ENCODE measurements at places on chromosomes 4 and X.

- peak; percentile 27 for DNase-seq
These were observed 904.2 kb downstream of the STPG2 start for GRCh38 chr4:97238956-97239666.

DNA sequence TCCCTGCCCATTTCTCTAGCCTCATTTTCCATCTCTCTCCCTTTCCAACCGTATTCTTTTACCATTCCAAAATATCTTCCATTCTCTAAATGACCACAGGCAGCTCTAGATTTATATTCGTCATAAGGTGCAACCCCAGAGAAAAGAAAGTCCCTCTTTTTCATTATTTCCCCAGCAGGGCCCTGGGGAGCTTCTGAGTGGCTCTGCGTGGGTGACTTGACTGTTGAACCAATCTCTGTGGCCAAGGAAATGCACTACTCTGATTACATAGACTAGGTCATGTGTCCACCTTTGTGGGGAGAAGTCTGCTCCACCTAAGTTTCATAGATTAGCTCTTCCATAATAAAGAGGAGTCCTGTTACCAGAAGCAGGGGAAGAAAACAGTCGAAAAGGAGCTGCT, 51.4 kb downstream of the ATOH1 start:
- no peak for DNase-seq

GRCh38 chr4:73631565-73632226, 11.5 kb upstream of the RASSF6 start:
- DNase-seq, result no peak

GRCh38 chr4:33316033-33316432, 2595.9 kb downstream of the PCDH7 start:
- DNase-seq, result no peak

DNA sequence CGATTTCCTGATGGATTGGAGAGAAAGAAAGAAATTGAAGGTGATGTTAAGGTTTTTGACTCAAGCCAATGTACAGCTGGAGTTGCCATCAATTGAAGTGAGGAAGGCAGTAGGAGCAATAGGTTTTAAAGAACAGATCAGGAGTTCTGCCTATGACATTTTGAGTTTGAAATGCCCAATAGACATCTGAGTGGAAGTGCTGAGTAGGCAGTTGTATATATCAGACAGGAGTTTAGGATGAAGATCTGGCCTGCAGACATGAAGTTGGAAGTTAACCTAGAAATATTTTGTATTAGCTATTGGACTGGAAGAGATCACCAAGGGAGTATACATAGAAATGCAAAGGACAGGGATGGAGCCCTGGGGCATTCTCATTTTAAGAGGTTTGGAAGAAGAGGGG, 12.9 kb upstream of the TMSB15B start:
- no peak for DNase-seq

DNA sequence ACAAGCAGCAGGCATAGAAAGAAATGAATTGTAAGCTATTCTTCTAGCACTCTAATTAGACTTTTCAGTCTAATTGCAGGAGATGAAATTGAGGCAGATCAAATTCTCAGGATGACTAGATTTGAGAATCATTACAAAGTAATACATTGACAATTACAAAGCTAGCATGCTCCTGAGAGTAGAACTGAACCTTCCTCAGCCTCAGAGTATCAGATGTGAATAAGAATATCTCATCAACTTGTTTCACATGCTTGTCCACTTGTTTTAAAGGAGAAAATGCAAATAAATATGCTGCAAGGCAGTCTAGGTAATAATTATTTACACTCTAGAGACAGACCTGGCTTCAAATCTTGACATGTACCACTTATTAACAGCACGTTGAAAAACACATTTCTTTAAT, 491.0 kb upstream of the MAGEB2 start:
- DNase-seq, result no peak

- no peak for DNase-seq
These were observed 136.6 kb downstream of the STAG2 start for GRCh38 chrX:124098089-124098488.

DNA sequence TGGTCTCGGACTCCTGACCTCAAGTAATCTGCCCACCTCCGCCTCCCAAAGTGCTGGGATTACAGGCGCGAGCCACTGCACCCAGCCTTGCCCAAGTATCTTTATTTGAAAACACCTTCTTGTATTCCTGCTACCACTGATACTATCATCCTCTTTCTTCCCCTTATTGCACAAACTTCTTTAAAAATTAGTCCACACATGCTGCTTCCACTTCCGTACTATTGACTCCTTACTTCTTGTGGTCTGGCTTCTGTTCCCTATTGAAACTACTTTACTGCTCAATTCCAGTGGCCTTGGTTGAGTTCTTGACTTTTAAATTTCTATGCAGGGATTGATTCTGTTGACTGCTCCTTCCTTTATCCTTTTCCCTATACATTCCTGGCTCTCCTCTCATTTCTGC, 38.8 kb downstream of the MTM1 start:
- DNase-seq, result no peak

GRCh38 chrX:16797841-16798240, 11.6 kb downstream of the TXLNG start:
- DNase-seq, result no peak

- DNase-seq, result no peak
These were observed 90.5 kb downstream of the MAPK10 start for GRCh38 chr4:86269354-86269753.

DNA sequence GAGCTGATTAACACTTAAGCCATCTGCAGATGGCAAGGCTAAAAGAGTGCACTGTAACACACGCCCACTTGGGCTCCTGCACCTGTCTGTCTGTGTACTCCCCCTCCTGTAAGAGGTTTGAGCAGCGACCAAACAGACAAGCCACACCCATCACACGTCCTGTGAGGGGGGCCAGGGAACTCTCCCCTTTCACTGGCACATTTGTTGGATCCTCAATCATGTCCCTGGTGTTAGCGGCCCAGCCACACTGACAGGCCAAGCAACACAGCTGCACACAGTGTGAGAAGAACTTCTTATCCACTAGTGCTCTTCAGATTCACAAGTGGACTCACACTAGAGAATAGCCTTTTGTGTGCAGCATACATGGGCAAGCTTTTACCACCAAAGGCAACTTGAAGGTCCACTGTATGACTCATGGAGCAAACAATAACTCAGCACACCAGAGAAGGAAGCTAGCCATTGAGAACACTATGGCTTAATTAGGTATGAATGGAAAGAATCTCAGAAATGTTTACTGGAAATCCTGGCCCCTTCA, 29.1 kb upstream of the UTP14A start:
- no peak for DNase-seq

GRCh38 chr4:71369536-71369935, 30.7 kb downstream of the SLC4A4 start:
- DNase-seq, result no peak

DNA sequence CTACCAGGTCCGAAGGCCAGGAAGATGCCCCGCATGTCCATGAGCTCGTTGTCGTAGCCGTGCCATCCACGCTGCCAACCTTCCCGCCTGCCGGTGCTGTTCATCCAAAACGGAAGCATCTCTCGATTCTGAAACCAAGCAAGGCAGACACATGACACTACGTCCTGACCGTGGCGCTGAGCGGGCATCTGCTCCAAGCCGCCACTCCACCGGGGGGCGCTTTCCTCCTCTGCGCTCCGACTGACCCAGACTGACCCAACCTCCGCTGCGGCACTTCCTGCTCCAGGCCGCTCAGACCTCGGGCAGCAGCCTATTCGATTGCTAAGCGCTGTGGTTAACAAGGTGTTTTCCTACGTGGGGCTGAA, 120.5 kb downstream of the ENPP6 start:
- DNase-seq, result no peak

DNA sequence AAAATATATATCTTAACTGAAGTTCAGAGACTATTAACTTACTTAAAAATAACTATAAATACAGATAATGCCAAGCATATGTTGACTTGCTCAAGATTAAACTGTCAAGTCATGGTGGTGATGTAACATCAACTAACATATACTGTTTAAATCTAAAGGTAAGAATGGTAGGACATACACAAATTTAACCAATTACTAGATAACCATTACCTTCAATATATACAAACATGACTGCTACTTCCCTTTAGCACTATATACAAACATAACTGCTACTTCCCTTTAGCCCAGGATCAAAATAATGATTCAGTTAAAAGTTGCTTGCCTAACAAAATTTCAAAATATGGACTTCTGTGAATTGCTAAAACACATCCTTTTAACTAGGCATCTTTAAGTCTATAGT, 14.9 kb downstream of the HNRNPD start:
- DNase-seq, result no peak

- no peak for DNase-seq
These were observed 8.3 kb downstream of the NAP1L2 start for GRCh38 chrX:73206366-73206765.

DNA sequence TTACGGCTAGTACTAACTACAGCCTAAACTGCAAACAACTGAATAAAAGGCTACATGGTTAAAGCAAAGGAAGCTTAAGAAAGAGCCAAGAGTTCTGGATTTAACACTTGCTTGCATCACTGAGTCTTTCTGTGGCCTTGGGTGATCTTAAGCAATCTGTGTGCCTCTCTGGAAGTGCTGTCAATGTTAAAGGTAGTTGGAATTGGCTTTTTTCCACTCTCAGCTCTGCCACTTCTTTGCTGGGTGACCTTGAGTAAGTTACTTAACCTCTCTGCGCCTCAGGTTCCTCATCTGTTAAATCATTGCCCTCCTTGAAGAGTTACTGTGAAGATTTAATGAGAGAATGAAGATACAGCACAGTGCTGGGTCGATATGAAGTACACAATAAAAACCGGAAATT, 15.7 kb downstream of the SLC2A9 start:
- DNase-seq, result no peak

DNA sequence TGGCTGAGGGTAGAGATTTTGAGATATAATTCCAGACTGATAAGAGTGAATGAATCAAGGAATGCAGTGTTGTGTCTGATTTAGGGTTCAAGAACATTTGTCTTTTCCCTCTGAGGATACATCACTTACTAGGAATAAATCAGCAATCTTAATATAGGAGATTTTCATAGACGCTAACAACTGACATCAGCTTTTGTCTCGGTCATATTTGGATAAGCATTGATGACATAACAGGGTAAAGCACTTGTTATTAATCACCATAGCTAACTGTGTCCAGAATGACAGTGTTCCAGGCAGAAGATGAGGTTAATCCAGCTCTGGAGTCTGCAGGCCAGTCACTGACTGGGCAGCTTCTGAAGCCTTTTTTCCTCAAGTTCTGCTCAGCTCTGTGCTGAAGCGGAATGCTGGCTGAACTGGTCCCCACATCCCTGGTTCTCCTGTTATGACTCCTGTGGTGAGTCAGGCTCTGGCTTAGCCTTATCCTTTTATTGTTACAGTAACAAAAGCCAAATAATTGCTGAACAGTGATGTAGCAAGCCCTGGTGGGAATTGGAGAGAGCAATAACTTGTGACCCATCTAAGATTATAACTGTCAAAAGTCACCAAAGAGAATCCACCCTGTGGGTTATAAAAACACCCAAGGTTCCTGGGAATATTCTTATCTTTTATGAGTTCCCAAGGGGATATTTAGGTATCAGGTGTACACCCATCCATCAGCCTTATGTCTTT, 41.8 kb downstream of the FNIP2 start:
- DNase-seq, result no peak

DNA sequence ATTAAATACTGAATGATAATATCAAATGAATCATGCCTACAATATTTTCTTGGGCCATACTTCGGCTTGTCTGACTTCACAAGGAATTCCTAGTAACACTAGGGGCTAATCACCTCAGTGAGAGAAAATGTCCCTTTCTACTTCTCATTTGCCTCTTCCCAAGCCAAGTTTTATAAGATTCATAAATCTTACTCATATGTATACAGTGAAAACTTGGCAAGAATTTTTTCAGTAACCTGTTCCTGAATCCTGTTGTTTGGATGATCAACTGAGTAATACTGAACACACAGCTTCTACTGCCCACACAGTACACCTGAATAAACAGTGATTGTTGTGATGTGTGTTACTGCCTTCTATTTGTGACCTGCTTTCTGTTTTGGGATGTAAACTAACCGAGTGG, 16.5 kb downstream of the TMPRSS11E start:
- no peak for DNase-seq

DNA sequence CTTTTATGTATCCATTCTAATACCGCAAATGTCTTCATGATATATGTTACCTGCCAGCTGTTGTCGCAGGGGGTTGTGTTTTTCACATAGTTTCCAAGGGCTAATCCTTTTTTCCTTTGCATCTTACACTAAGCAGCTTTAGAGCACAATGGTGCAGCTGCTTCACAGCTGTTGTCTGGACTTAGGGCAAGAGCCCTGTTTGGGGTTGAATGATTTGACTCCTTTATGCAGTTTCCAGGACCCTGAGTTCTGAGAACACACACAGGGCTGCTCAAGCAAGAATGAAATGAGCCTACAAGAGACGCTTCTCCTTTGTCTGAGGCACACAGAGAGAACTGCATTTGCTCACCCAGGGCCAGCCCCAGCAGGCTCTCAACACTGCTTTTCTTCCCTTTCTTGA, 20.2 kb downstream of the CCNG2 start:
- DNase-seq, result no peak

DNA sequence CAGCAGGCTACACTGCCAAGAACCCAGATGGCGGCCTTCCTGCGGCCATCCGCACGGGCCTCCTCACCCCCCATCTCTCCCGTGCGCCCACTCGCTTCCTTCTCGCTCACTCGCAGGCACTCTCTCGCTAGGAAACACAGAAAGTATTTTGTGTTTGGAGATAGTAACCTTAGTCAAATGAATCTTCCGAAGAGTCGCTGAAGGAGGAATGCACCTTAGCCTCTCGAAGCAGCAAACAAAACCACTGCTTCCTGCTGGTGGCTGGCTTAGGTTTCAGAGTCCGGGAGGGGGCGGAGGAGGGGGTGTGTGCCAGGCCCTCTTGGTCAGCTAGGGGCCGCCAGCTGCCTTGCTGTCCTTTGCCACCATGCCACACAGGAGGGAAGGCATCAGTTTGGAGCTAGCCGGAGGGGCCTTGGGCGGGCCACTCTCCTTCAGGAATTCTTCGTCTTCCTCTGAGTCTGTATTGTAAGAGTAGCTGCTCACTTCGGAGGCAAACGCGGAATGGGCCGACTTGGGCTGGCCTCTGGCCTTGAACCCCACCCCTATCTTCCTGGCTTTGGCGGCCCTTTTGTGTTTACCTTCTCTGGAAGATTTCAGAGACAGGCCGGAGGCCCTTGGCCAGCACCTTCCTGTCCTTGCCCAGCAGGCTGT, 73.2 kb upstream of the UCP1 start:
- DNase-seq, result no peak

DNA sequence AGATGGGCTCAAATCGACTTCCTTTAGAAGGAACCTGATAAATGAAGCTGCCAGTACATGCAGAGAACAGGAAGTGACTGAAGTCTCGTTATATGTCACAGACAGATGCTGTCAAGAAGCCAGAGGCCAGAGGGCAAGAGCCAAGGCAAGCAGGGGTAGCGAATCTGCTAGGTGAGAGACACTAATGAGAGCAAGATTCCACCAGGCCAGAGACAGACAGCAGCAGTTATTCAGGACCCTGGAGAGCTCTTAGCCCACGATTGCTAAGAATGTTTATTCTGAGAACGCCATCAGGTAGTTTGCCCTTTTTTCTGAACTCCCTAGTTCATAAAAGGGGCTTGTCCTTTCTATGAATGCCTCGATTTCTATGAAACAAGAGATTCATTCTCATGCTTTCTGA, 73.7 kb downstream of the BEND2 start:
- no peak for DNase-seq

Measured in NCI-H1092 (cell line).